ENCODE measurements at places on chromosomes 1 and 21.

DNA sequence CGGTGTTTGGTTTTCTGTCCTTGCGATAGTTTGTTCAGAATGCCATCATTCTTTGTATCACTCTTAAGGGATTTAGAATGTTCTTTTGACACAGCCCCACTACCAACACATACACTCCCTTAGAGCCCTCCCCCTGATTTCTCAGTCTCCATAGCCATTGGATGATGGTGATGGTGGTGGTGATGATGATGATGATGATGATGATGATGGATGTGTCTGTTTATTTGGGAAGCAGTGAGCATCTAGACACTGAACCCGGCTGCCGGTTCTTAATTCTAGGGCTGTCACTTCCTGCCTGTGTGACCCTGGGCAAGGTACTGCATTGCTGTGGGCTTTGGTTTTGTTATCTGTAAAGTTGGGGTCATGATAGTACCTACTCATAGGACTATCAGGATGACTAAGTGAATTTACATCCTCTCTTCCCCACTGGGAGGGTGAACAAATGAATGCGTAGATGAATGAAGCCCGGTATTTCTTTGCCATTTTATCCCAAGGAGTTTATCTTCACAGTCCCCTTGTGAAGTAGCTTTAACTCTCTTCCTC, 100.7 kb downstream of the HUNK start:
- no peak for DNase-seq

DNA sequence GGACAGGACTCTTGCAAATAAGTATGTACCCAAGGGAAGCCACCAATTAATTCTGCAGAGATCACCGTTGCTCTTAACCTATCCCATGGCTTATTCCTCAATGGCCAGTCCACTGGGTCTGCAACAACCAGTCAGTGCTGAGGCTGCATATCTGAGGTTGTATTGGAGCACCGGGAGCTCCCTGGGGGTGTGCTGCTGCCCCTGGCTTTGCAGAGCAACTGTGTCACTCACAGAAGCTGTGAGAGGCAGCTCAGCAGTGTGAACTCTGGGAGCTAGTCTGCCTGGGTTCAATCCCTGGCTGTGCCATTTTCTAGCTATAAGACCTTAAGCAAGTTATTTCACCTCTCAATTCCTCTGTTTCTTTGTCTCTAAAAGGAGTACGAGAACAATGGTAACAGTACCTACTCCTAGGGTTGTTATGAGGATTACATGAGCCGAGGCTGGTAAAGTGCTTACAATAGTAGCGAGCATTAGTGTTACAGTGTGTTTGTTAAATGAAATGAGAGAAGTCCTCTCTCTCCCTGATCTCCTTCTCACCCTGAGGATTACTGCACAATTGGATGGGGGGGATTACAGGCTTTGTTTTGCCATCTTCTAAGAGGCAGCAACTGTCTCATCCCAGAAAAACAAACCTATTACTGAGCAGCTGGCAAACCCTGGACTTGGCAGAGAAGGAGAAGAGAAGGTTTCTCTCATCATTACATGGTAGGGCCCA, 3.6 kb downstream of the RXRG start:
- no peak for DNase-seq

GRCh38 chr1:87565861-87566260, 237.2 kb downstream of the LMO4 start:
- DNase-seq, result no peak

DNA sequence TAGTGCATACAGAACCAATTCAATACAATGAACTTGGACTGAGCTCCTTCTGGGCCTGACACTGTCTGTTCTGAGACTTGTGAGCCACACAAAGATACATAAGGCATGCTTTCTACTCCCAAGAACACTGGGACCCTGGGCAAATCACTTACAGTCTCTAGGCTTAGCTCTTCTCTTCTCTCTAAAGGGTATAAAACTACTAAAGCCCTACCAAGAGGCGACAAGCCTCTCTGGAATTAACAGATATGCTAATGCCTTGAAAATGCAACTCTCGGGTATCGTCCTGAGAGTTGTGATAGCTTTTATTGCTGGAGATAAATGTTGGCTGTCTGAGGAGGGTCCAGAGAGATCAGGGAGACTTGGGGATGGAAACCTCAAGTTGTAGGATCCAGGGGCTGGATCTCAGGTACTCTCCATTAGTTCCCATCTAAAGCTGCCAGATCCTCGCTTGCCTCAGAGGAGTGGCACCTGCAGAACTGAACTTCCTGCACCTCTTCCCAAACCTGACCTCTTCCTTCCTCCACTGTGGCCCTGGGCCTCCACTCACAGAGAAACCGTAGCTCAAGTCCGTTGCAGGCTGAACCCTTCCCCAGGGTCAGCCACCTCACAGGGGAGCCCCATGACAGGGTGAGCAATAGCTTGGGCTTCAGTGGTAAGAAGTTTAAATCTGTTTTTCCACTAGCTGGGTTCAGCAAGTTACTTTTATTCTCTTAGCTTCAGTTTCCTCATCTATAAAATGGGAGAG, 11.5 kb upstream of the CFAP45 start:
- no peak for DNase-seq

GRCh38 chr1:48217856-48218255, 4.7 kb upstream of the SLC5A9 start:
- DNase-seq, result no peak

DNA sequence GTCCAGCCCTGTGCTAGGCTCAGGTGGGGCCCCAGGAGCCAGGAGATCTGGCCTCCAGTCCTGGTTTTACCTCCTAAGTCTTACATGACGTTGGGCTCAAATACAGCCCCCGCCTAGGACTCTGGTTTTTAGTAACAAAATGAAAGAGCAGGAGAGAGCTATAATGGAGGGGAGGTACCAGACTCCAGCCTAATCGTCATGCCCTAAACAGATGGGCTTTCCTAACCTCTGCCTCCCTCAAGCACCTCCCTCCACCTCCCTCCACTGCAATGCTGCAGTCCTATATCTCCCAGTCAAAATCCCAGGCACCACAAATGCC, 28.6 kb downstream of the TTC39A start:
- DNase-seq, result no peak

GRCh38 chr21:46081862-46082712, 15.8 kb upstream of the COL6A2 start:
- DNase-seq, result no peak

DNA sequence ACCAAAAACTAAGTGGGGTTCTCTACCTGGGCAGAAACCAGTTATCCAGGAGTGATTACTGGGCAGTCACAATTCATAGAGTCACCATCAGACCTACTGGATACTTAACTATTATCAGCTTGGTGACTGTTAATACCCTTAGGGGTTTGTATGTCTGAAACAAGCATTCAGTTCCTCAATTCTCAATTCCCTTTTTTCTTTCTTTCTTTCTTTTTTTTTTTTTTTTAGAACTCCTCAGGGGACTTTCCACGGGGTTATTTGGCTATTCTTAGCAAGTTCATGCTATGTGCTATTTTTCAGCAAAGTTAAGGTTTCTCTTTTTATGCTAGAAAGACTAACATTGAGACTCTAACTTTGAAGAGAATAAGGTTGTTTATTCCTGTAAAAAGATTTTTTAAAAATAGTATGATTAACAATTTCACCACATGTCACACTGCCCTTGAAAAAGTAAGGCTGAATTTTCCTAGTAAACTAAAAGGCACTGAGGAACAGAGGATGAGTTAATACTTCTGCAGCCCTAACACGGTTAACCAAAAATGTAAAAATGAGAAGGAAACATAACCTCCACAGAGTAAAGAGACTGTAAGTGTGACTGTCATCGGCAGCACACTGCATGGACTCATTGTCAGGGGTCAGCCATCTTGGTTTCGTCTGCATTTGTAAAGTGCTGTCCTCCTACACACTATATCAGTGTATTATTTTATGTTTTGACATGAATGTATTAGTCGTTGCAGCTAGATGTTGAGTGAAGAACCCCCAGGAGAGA, 310.2 kb downstream of the NTNG1 start:
- DNase-seq, result no peak

GRCh38 chr1:193537266-193538002, 351.0 kb upstream of the B3GALT2 start:
- DNase-seq, result no peak

GRCh38 chr1:53172426-53173128, 24.0 kb upstream of the CPT2 start:
- DNase-seq, result no peak

- DNase-seq, result no peak
Observed at GRCh38 chr1:164702664-164703063, 143.7 kb downstream of the PBX1 start.

DNA sequence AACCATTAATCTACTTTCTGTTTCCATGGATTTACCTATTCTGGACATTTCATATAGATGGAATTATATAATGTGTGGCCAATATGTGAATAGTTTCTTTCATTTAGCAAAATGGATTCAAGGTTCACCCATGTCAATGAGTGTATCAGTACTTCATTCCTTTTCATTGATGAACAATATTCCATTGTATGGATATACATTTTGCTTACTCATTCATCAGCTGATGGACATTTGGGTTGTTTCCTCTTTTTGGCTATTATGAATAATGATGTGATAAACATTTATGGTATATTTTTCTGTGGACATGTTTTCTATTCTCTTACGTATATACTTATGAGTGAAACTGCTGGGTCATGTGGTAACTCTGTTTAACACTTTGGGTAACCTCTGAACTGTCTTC, 97.8 kb downstream of the SCMH1 start:
- no peak for DNase-seq
